Omental fat pad (tissue), 4 donors: ENCODE measurements at places on chromosomes 3 and 15. TPM values are rescaled to one million over a fixed set of nuclear protein-coding genes. Genes with fewer than 3 reads are reported as not detected.

Gene SMCO1
- total RNA-seq, result not detected

Gene NR2F2
- total RNA-seq, result 16.6 TPM

Gene ASB14
- total RNA-seq, result not detected

Gene NR2E3
- total RNA-seq, result not detected

Gene CD200
- total RNA-seq, result 59.1 TPM

Gene RTP4
- total RNA-seq, result 1.4 TPM

DNA sequence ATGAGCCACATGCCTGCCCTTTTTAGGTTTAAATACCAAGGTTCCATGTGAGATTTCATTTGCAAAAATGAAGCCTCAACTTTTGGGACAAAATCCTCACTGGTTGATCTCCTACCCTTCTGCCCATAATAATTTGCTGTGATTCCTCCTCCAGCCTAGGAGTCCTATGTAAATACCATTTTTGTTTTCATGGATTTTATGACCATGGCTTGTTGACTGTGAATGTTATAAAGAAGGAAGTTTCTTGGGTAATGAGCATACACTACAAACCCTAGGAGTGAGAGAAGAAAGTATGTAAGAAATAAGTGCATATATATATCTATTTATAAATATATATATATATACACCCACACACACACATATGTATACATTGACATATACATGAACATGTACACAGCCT, 13.1 kb downstream of the RLBP1 start:
- no peak for DNase-seq

GRCh38 chr3:18098960-18099587, 326.1 kb downstream of the SATB1 start:
- no peak for DNase-seq

- no peak for DNase-seq
Measured at GRCh38 chr3:170064108-170064507, 26.3 kb downstream of the GPR160 start.

GRCh38 chr3:62559831-62560445, 186.6 kb upstream of the FEZF2 start:
- no peak for DNase-seq
